ENCODE measurements at places on chromosomes 3 and 15. TPM values are rescaled to one million over a fixed set of nuclear protein-coding genes. Genes with fewer than 3 reads are reported as not detected.

- DNase-seq, result no peak
Measured at GRCh38 chr3:88117683-88118082, 32.1 kb upstream of the C3orf38 start.

GRCh38 chr3:7574435-7574834 is 713.5 kb downstream of the GRM7 start:
- no peak for DNase-seq

- DNase-seq, result no peak
Measured at GRCh38 chr15:59053482-59053881, 51.5 kb upstream of the CCNB2 start.

GRCh38 chr15:99842071-99842470 is 108.8 kb upstream of the LYSMD4 start:
- no peak for DNase-seq

DNA sequence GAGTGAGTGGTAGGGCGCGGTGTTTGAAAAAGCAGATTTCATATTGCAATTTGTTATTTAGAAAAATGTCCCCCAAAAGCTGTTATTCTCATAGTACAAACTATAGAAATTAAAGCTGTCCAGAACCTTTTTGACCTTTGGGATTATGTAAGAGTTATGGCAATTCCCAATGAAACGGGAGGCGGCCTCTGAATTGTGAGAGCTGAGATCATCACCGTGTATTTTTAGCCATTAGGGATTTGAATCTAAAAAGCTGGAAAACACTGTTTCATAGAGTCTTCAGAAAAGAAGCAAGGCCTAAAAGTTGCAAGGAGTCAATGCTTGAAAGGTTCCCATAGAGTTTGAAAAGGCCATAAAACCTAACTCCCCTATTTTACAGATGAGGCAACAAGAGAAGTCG is 38.6 kb upstream of the SLC25A26 start:
- DNase-seq, result no peak

DNA sequence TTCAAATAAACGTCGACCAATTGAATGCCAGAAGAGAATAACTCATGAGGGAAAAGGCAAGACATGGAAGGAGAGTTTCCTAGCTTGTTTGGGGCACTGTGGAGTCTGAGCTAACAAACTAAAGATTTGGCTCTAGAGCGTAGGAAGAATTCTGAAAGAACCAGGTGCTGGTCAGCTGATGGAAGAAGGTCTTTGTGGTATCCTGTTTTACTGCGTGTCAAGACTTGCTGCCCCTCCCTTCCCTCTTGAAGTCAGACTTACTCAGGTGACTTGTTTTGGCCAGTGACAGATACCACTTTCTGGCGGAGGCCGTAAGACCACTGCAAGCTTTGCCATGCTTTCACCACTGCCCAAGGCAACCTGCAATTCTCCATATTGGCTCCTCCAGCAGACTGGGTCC is 673 bp upstream of the HCLS1 start:
- no peak for DNase-seq

- no peak for DNase-seq
Measured at GRCh38 chr3:74390121-74390877, 224.2 kb downstream of the CNTN3 start.

- DNase-seq, result no peak
Measured at GRCh38 chr15:96213045-96213444, 117.5 kb upstream of the NR2F2 start.

- no peak for DNase-seq
Measured at GRCh38 chr3:124802061-124802698, 71.9 kb downstream of the UMPS start.

DNA sequence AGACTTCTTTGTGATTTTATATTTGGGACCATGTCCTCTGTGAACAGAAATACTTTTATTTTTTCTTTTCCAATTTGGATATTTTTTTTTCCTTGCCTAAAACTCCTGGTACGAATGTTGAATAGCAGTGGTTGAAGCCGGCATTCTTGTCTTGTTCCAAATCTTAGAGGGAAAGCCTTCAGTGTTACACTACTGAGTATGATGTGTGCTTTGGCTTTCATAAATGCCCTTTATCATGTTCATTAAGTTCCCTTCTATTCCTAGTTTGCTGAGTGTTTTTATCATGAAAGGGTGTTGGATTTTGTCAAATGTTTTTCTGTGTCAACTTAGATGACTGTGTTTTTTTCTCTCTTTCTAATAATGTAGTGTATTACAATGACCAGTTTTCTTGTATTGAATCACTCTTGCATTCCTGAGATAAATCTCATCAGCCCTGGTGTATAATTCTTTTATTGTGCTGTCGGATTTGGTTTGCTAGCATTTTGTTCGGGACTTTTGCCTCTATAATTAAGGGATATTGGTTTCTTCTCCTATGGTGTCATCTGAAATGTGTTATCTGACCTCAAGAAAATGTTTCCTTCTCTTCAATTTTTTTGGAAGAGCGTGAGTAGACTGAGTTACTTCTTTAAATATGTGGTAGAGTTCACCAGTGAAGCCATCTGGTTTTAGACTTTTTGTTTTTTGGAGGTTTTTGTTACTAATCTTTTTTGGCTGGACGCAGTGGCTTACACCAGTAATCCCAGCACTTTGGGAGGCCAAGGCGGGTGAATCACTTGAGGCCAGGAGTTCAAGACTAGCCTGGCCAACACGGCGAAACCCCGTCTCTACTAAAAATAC is 33.3 kb downstream of the MAP1A start:
- no peak for DNase-seq

DNA sequence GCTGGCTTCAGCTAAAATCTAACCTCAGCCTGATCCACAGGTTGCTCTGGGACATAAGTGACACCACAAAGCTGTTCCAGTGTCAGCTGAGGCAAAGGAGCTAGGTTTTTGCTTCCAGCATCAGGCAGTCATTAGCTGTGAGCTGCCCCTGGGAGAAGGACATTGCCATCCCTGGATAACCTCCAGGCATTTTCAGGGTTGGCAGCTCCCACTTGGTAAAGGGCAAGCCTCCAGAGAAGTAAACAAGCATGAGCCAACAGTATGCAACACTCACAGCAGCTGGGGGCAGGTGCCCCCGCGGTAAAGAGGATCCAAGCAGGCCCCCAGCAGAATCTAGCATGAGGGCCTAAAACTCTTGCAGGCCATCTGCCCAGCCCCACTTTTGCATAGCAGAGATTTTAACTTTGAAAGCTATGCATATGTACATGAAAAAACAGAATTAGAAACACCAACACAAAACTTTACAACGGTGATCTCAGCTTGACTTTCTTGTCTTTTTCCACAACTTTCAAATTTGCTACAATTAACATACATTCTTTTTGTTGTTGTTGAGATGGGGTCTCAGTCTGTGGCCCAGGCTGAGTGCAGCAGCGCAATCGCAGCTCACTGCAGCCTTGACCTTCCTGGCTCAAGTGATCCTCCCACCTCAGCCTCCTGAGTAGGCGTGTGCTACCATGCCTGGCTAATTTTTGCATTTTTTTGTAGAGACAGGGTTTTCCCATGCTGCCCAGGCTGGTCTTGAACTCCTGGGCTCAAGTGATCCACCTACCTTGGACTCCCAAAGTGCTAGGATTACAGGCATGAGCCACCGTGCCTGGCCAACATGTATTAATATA is 83.8 kb upstream of the TPM1 start:
- no peak for DNase-seq

DNA sequence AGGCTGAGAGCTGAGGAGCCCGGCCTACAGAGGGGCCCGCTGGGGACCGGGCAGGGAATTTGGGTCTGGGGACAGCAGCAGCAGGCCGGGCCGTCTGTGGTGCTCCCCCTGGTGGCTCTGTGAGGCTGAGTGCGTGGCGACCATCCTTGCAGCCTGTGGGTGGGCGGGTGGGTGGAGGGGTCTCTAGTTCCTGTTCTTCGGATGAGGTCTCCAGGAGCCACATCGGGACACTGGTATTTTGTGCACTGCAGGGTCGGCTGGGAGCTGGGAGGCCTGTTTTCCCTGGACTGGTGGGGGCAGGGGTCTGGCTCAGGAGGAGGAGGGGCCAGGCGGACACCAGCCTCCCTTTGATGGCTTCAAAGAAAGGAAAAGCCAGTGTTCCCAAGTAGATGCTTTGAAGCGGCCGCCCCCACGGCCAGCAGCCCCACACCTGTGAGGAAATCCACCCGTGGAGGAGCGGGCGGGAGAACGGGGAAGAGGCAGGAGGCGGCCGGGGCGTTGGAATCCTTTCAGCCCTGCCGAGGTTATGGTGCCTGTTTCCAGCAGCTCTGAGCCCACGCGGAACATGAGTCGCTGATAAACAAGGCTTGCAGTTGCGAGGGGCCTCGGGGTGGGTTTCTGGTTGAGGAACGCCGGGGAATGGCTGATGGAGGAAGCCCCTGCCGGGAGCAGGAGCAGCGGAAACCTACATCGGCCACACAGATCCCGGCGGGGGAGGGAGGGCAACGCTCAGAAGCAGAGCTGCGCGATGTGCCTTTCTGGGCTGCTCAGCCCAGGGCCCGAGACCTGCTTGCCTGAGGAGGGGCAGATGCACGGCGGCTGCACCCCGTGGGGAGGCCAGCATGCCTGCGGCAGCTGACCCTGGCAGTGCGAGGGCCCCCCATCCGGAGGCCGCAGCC is 154.3 kb downstream of the NSMCE3 start:
- DNase-seq, result no peak

DNA sequence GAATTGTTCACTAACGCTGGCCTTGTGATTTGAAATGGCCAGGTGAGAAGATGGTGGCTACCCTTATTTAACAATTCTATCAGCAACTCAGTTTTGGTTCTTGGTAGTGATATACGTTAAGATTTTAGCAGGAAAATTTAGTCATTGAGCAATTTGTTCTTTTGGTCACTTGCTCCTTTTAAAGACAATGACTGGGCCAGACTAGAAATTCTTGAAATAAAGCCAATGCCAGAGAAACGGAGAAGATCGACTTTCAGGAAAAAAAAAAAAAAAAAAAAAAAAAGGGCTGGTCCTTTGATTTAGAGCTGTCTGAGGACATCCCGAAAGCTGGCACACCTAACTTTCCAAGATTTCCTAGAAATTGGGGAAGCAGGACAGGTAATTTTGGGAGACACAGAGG is 178.5 kb downstream of the FNDC3B start:
- DNase-seq, result peak; percentile 28

- DNase-seq, result no peak
Measured at GRCh38 chr3:36411587-36411986, 31.3 kb downstream of the STAC start.

DNA sequence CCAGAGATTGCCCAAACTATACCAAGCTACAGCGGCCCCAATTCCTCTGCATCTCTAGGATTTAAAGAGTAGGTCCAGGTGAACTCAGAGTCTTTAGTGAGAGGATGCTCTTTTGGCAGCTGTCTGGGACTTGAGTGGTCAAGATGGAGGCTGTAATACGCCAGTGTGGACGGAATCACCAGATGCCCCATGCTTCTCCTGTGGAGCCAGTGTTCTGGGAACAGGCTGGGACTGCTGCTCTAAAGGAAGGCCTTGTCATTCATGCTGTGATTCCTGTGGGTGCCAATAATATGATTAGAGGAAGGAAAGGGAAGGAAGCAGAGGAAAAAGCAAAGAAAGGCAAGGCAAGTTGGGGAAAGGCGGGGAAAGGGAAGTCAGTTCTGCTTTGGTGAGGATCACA is 17.4 kb upstream of the NOX5 start:
- DNase-seq, result no peak

DNA sequence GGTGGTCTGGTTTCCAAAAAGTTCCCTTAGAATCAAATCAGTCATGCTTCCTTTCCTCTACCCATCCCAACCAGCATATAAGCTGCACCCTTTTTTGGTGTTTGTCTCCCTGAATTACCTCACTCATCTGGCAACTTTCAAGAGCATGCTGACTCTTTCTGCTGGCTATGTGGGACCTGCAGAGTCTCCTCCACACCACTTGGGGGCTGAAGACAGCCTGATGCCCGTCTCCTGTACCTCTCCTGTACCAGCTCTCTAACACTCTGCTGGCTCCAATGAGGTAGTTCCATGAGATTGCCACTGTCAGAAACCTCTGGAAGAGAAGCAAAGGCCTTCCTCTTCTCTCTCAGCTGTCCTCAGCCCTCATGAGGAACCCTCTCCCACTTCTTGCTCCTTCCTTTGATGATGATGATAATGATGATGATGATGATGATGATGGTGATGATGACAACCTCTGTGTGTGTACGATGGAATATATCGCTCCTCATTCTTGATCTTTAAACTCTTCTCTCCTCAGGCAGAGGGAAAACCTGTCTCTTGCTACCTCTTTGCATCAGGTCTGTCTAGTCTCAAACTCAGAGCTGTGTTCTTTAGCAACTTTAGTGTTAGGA is 257.5 kb downstream of the ZNF621 start:
- peak; percentile 4 for DNase-seq

The ZNF501 gene
- total RNA-seq, result 2.4 TPM

The SHC4 gene
- total RNA-seq, result 0.22 TPM

The GOLGA8S gene
- total RNA-seq, result not detected

The RPP25 gene
- 26.0 TPM for total RNA-seq

The ZNF502 gene
- 2.6 TPM for total RNA-seq

The AADAC gene
- under 0.01 TPM for total RNA-seq

The MESP2 gene
- not detected for total RNA-seq
